ENCODE measurements at places on chromosomes 6 and 20.
A peak's percentile ranks its signal among the peaks of the same experiment; 100 is the strongest.

DNA sequence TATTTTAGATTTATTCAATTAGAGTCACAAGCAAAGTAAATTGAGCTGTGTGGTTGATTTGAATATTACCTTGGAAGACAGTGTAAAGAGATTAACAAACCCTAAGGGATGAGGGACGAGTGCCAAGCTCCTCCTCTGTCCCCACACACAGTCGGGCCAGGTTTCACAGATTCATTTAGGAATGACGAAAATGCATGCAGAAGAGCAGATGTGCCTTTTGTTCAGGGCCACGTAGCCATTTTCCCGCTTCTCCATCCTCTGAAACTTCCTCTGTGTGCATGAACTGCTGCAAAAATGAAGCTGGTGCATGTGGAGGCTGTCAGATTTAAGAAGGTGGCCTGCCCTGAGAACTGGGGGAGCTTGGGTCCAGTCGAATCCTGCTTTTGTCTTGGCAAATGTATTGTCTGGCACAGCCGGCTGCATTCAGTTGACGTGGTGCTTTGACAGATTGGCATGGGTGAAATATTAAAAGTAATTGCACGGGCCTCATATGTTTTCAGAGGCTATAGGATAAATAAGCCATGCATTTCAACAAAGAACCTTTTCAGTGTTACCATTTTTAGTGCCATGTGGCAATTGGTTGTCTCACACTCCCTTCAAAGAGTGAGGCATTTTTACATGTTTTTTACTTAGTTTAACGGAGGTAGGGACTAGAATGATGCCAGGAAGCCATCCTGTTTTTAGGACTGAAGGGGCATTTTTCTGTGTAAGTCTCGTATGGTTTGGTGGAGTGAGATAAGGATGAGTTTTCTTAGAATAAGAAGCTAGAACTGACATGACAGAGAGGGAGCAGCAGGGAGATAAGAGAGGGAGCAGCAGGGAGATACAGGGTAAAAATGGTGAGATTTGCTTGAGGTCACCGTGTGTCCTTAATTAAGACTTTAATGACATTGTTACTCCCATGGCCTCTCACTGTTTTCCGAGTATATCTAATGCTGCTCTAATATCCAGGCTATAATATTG, 361.1 kb downstream of the NRN1 start:
- no peak for DNase-seq

GRCh38 chr6:84774157-84774984, 10.0 kb upstream of the TBX18 start:
- DNase-seq, result no peak

- DNase-seq, result no peak
These were observed 387.6 kb upstream of the EYS start for GRCh38 chr6:66094615-66095014.

- DNase-seq, result no peak
These were observed 5.6 kb downstream of the TAGAP start for GRCh38 chr6:159038914-159039884.

DNA sequence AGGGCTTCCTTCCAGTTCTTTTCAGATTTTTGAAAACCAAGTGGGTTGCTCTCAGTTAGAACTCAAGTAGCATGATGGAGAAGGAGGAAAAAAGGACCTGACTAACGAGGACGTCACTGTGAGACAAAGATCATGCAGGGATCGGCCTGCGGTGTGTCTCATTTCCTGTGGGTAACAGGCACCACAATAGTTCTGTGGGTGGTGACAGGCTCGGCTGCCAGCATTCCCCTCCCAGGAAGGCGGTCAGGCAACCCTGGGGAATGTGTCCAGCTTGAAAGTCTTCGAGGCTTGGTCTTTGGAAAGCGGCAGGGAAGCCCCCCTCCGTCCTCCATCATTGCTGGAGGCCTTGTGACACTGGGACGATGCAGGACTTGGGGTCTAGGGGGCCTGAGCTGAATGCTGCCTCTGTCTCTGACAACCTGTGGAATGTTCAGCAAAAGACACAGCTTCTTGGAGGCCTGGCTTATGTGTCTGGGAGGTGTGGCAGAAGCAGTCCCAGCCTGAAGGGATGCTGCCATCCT, 121.0 kb downstream of the BCAS1 start:
- DNase-seq, result no peak

DNA sequence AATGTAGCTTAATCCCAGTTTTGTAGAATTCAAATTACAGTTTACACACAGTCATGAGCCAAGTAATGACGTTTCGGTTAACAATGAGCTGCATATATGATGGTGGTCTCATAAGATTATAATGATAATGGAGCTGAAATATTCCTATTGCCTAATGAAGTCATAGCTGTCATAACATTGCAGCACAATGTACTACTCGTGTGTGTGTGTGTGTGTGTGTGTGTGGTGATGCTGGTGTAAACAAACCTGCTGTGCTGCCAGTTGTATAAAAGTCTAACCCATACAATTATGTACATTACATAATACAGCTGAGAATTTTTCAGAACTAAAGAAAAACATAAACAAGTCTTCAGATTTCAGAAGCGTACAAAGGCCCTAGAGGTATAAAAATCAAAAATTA, 66.7 kb upstream of the ARID1B start:
- DNase-seq, result no peak

GRCh38 chr6:14889611-14890593, 356.0 kb upstream of the JARID2 start:
- no peak for DNase-seq

DNA sequence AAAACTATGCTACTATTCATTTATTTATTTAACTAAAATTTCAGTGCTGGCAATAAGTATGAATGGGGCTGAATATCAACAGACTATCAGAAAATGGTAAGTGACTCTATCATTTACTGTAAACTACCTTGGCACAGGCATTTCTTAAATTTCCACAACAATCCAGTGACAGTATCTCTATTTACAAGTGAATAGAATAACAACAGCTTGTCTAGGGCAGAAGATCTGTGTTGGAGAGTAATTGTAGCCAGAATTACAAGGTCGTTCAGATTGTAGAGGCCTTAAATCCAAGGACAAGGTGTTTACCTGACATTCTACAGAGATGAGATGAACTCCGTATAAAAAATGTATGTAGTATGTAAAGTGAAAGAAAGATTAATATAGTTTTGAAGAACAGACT, 193.8 kb upstream of the SIM1 start:
- no peak for DNase-seq

DNA sequence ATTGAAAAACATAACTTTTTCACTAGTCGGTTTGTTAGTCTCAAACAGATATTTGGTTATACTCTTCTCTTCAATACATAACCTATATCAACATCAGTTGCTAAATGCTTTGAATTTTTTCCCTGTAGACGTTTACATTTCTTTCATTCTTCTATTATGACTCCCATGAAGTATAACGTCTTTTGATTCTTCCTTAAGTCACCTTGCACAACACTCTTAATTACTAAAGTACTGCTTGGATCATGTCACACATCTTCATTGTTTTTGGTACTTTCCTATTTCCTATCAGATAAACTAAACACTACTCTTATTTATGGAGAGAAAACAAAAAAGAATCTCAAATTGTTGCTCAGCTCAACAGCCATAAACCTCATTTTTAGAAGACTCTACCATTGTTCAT, 23.0 kb upstream of the BMP5 start:
- DNase-seq, result no peak

DNA sequence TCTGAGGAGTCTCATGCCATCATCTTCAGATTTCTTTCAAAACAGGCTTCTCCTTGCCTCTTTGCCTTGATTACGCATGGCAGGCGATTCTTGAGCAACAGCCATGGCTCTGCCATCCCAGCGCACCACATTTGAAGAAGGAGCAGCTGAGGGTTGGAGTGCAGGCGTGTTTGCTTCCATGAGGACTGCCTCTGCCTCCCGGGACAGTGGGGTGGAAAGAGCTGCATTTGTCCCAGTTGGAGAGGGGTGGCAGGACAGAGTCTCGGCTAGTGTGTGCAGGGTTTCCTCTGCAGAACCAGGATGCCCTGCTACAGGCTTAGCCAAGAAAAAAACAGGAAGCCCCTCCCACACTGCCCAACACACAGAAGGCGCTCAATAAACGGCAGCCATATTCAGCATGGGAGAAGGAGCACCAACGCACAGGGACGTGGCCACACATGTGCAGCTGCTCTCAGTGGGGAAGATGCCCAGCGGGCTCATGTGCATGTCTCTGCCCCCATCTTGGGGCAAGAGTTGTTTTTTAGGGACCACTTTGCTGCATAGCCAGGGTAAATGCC, 36.6 kb downstream of the IRF4 start:
- DNase-seq, result no peak

- DNase-seq, result no peak
These were observed 56.5 kb upstream of the SIRPA start for GRCh38 chr20:1838556-1839279.

DNA sequence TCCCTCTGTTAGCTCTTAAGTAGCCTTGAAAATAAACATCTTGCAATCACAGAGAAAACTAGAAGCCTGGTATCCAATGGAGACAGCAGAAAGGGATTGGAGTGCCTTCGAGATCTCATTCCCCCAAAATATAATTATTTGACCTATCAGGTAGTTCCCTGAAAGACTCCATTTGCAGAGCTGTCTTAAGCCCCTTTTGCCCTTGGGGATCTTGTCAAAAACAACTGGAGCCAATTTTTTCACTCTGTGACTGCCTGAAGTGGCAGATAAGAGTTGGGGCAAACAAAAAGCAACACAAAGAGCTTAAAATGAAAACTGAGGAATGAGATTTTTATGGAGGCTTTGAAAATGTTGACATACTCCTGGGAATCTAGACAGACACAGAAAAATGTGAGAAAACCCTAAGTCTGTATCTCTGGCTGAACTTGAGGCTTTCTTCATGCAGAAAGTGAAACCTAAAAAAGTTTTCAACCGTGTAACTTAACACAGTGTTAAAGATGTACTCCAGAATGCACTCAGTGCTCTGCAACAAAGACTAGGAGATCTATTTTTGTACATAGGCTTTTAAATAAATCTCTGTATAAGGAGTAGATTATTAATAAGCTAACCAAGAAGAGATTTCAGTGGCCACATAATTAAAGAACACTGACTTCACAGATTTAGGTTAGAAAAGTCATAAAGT, 971.1 kb upstream of the MAN1A1 start:
- DNase-seq, result no peak

DNA sequence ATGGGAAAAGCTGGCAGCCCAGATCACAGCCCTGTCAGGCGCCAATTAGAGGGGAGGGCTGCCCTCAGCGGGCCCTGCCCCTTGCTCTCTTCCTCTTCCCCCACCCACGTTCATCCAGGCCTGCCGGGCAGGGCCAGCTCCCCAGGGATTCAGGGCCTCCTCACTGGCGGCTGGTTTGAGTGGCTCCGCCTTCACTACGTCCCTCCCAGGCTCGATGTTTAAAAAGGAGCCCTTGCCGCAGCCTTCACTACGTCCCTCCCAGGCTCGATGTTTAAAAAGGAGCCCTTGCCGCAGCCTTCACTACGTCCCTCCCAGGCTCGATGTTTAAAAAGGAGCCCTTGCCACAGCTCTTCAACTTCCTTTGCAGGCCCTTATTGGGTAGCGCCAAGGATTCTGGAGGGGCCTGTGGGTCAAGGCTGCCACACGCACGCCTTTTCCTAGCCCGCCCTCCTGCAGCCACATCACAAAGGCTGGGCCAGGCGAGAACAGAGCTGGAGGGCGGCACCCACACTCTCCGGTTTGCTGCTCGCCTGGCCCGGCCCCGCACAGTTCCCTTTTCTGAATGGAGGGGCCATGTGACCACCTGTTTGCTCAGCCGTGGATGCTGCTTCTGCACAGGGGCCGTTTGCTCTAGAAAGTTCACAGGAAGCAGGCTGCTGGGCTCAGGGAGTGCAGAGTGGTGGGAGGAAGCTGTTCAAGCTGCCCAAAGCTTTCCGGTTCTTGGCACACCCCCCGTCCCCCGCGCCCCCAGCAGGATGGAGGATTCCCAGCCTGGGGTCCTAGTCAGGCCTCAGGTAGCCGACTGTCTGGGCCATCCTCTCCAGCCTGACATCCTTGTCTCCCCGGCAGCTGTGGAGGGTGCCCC, 1.6 kb downstream of the SLC17A9 start:
- peak; percentile 52 for DNase-seq

DNA sequence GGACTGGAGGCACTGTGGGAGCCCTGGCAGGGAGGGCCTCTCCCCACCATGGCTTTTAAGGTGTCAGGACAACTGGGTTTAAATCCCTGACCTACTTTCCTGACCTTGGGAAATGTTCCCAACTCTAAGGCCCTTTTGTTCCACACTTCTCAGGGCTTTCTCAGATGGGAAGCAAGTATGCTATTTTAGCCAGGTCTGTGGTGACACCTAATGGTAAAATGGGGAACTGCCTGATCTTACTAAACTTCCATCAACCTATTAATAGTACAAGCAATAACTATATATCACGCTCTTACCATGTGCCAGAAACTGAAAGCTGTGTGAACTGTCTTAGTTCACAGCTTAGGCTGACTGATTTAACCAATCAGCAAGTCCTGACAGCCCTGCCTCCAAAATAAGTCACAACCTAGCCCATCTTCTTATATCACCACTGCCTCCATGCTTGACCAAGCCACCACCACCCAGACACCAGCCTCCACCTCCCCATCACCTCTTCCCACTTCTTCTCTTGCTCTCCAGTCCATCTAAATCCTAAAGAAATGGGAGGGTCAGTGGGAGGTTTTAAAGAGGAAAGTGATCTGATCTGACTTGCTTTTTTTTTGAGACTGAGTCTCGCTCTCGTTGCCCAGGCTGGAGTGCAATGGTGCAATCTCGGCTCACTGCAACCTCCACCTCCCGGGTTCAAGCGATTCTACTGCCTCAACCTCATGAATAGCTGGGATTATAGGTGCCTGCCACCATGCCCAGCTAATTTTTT, 6.9 kb upstream of the BLCAP start:
- DNase-seq, result no peak

- no peak for DNase-seq
These were observed 62.2 kb upstream of the SOX4 start for GRCh38 chr6:21531393-21531792.

DNA sequence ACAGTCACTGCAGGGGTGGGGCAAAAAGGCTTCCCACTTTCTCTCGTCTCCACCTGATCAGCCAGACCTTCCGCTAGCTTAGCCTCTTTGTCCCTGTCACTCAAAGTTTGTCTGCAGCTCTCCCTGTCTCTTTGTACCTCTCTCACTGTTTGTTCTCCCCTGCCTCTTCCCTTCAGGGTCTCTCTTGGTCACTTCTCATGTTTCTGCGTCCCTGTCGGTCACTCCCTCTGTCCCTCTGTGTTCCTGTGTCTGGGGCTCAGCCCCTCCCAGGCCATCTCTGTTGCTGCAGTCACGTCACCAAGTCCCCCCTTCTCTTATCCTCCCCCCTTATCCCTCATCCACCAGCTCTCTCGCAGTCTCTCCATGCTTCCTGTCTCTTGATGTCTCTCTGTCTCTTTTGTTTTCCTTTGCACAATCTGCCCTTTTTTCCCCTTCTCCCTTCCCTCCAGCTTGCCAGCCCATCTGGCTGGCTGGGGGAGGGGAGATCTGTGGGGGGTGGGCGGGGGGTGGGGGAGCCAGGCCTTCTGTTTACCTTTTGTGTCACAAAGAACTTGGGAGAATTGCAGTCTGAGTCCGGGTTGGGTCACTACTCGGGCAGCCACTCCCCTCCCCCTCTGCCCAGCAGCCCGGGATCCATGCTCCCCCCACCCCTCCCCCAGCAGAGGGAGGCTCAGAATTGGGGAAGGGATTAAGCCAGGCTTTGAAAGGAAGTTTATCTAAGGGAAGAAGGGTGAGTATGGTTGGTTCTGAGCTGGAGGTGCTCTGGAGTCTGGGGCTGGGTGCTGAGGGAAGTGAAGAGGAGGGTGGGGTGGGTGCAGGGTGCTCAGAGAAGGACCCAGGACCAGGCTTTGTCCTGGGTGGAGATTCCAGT, 32.3 kb downstream of the FOXP4 start:
- DNase-seq, result no peak

All from esophagus squamous epithelium (tissue), 5 donors.